Epithelial cell of proximal tubule (primary cell): ENCODE measurements at places on chromosomes 1 and 21. TPM values are rescaled to one million over a fixed set of nuclear protein-coding genes. Genes with fewer than 3 reads are reported as not detected.

DNA sequence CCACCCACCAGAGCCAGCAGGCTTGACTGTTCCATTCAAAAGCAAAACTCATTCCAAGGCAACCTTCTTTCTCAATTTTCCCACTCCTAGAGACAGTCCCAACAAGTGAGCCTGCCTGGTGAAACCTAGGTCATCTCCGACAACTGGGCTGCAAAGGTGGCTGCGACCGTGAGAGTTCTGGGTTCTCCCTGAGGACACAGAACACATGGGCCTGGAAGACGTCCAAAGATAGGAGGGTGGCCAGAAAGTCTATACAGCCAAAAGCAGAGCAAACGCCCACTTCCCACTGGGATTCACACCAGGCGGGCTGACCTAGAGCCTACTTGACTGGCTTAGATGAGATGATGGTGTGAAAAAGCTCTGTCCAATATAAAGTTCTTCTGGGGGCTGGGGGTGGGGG, 90.2 kb upstream of the GRIK3 start:
- DNase-seq, result no peak

Gene ALG6
- 7.8 and 15.2 TPM in 2 replicates for total RNA-seq

DNA sequence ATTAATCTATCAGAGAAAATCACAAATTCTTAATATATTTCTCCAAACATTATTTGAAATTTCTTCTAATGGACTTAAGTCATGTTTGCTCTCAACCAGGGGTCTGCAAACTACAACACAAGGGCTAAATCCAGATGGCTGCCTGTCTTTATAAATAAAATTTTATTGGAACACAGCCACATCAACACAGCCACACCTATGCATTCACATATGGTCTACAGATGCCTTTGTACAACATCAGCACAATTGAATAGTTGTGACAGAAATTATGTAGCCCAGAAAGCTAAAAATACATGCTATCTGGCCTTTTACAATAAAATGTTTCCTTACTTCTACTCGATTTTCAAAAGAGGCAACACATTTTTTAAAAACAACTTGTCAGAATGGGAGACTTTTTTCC, 103.9 kb downstream of the DPYD start:
- no peak for DNase-seq

Gene NES
- total RNA-seq, result 11.6 and 70.2 TPM in 2 replicates

GRCh38 chr1:243291292-243291691, 35.5 kb downstream of the SDCCAG8 start:
- DNase-seq, result no peak

Gene MPL
- total RNA-seq, result not detected in 2 replicates

- DNase-seq, result peak; percentile 56
Observed at GRCh38 chr1:31577515-31578192, 1.3 kb downstream of the TINAGL1 start.

- DNase-seq, result peak; percentile 45
Observed at GRCh38 chr1:21537511-21537931, 28.3 kb downstream of the ALPL start.

Gene CENPL
- total RNA-seq, result 11.8 and 17.7 TPM in 2 replicates

Gene C1orf185
- not detected in 2 replicates for total RNA-seq

DNA sequence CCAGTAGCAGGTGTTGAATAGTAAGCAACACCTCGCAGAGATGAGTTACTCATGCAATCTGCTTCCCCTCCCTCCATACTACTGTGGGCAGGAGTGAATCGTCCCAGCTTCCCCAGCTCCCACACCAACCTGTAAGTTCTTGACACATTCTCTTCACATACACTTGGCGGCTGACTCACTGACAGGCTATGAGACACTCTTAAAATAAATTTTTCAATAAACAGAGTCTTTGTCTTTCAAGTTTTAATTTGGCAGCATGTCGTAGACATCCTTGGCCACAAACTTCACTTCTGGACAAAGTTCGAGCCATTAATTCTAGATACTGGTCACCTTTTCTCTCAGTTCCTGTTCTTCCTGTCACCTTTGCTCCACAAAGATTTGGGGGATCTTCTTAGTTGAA, 290.7 kb downstream of the TM2D1 start:
- no peak for DNase-seq

DNA sequence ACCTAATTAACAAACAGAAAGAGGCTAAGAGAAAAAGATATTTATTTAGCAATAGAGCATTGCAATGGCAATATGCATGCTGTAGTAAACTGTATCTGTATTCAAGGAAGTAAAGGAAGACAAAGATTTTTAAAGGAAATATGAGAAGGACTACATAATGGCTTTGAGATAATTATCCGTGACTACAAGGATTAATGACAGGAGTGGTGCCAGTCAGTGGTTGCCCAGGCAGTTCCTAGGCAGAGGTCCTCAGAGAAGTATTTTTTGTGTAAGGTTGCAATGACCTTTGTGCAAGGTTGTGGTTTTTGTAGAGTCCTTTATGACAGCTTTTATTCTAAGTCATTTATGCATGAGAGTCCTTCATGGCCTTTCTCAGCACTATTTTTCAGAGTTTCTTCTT, 711.1 kb upstream of the CHRM3 start:
- no peak for DNase-seq

Gene COL24A1
- total RNA-seq, result 0.06 and 0.07 TPM in 2 replicates

Gene GNG4
- 0.12 and 0.43 TPM in 2 replicates for total RNA-seq

Gene IGSF9
- 1.4 and 2.0 TPM in 2 replicates for total RNA-seq

GRCh38 chr21:41530366-41530765, 22.4 kb upstream of the TMPRSS2 start:
- no peak for DNase-seq

GRCh38 chr1:178916448-178917174, 45.7 kb upstream of the ANGPTL1 start:
- DNase-seq, result no peak

Gene RGSL1
- total RNA-seq, result not detected in 2 replicates

Gene CYYR1
- 1.3 and 3.7 TPM in 2 replicates for total RNA-seq

Gene ORC1
- 13.0 and 30.1 TPM in 2 replicates for total RNA-seq

- DNase-seq, result no peak
Observed at GRCh38 chr1:54257876-54258275, 57.9 kb downstream of the MRPL37 start.

Gene ITLN1
- not detected in 2 replicates for total RNA-seq

Gene NID1
- 19.2 and 23.2 TPM in 2 replicates for total RNA-seq

DNA sequence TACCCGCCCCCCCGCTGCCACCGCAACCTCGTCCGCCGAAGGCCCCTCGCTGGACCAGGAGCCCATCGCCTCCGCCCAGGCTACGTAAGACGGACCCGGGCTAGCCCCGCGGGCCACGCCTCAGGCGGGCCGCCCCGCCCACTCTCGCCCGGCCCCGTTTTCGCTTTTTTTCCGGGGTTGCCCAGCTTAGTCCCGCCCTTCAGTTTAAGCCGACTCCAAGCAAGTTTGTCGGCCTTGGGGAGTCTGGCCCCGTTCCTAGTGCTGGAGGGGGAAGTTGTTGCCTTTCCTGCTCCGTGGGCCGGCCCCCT, 3.0 kb downstream of the RUSC1 start:
- DNase-seq, result peak; percentile 44

Gene PGBD2
- total RNA-seq, result 2.3 and 2.7 TPM in 2 replicates

DNA sequence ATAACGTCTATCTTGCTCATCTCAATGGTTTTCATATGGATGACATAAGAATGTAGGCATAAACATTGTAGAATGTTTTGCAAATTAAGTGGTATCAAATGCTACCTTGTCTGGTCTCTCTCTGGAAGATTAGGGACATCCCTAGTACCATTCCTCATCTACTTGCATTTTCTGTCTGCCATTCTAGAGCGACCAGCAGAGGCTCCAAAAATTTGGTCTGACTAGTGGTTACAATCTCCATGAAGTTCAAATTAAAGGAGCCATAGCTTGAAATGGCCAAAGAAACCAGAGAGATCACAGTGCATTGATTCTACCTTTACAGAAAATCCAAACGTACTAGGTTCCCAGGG, 1.1 kb downstream of the CD84 start:
- no peak for DNase-seq

- DNase-seq, result no peak
Observed at GRCh38 chr1:220770245-220770913, 16.3 kb upstream of the MTARC1 start.

GRCh38 chr1:160727316-160727640, 11.8 kb upstream of the SLAMF7 start:
- no peak for DNase-seq

DNA sequence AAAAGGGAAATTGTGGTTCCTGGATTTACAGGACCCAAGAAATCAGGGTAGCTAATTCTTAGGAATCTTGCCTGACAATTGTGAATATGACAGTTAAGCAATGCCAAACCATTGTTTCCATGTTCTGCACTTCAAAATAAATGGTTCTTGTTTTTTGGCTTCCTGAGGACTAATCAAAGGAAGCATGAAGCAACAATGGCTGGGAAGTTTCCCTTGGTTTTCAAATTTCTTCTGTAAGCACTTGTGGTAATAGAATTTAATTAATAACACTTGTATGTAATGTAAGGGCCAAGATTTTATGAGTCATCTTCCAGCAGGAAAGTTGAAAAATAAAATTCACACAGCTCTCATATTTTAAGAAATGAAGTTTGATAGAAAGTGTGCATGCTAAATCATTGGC, 31.7 kb downstream of the JAM2 start:
- DNase-seq, result no peak

Gene TFF2
- not detected in 2 replicates for total RNA-seq

- no peak for DNase-seq
Observed at GRCh38 chr1:59329412-59330053, 32.6 kb downstream of the FGGY start.

- no peak for DNase-seq
Observed at GRCh38 chr1:11944358-11944931, 9.9 kb downstream of the PLOD1 start.

Gene FCGR1A
- total RNA-seq, result not detected in 2 replicates

DNA sequence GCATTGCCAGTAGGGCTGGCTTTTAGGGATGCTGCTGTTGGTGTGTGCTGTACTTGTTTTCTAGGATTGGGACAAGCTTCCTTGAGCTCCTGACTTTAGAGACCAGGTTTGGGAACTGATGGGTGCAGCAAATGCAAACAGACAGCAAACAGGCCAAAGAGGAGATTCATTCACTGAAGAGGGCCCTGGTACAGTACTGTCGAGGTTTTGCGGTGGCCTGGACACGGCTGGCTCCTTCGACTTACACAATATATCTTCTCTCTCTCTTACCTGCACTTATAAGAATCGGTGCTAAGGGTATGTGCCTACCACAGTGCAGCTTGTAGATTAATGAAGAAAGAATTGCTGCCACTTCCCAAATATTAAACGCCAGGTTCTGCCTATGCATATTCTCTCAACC, 44.6 kb downstream of the ATP1A1 start:
- no peak for DNase-seq

DNA sequence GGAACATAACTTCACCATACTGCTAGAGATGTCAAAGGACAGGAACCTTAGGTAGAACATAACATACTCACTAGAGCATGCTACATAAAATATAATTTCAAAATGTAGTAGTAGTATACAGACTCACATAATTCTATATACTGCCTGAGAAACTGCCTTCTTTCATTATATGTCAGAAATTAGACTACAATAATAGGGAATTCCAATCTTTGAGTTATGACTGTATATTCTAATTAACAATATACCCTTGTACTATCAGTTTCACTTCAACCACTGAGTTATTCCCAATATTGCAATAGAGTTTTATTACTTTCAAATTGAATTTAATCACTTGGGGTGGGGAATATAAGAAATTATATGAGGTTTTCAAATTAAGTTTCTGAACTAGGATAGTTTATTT, 44.0 kb downstream of the OMA1 start:
- no peak for DNase-seq

Gene EFNA1
- total RNA-seq, result 26.3 and 45.3 TPM in 2 replicates

DNA sequence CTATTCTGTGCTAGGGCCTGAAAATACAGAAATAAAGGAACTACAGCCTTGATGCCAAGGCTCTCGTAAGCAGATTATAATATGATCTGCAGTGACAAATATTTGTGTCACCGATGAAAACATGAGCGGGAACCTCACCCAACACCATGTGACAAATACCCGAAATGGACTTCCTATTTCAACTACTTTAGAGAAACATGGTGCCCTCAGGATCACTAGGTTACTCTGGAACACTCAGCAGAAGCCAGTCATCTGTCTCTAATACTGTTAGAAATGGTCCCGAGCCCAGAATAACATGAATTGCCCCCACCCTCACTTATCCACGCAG, 463 bp upstream of the VAMP3 start:
- no peak for DNase-seq

- no peak for DNase-seq
Observed at GRCh38 chr1:93614986-93615581, 66.6 kb downstream of the BCAR3 start.

Gene MCOLN3
- 3.1 and 3.7 TPM in 2 replicates for total RNA-seq

DNA sequence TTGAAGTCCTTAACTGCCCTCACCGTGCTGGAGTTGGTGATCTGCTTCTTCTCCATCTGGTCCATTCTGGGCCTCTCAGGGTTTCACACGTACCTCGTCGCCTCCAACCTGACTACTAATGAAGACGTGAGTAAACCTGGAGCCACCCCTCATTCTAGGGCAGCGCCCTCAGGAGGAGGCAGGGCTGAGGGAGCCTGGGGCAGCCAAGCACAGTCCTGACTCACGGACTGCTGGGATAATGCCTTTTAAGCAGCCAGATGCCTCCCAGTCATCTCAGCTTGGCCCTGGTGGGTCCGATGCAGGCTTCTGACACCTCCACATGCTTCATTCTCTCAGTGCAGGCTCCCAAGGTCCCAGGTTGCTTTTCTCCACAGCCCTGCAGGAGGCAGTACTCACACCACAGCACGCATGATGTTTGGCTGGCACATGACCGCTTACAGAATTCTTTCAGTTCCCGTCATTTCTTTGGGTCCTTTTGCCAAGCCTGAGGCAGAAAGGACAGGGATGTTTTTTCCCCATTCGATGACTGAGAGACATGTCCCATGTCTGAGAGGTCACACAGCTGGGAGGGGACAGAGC, 11.8 kb upstream of the SFN start:
- DNase-seq, result no peak

Gene TSPEAR
- total RNA-seq, result not detected in 2 replicates

GRCh38 chr1:3640121-3640837, 9.6 kb downstream of the WRAP73 start:
- no peak for DNase-seq

DNA sequence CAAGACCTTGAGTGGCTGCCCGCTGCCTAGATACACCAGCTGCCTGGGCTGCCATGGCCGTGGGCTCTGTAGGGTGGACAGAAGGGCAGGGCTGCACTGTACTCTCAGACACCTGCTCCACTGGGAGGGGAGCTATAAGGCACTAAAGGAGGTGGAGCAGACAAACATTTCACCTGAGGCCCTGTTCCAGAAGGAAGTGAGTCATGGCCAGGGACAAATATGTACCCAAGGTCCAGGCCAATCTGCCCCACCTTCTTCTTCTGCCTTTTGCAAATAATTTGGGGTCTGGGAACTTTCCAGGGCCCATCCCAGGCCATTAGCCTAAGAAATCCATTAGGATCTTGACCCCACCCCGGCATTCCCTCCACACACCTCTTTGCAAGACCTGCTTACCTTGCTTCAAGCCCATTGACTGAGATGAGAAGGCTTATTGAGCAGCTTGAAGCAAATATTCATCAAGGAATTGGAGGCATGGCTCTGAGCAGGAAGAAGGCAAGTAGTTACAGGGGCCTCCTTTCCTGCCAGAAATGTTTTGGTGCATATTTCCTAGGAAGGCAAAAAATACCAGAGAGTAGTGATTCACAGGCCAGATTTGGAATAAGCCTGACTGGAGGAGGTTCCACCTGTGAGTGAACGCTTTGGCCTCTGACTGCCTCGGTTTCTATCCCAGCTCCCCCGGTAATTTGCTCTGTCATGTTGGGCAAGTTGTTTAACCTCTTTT, at the start of gene CAPN8:
TSS of gene CAPN8 (minus strand) at position 110 of the 721 bp plus-strand sequence. CDS start at position 55, 55 bp downstream.
- no peak for DNase-seq
